ENCODE measurements at places on chromosomes 5 and 9. TPM values are rescaled to one million over a fixed set of nuclear protein-coding genes. Genes with fewer than 3 reads are reported as not detected.

DNA sequence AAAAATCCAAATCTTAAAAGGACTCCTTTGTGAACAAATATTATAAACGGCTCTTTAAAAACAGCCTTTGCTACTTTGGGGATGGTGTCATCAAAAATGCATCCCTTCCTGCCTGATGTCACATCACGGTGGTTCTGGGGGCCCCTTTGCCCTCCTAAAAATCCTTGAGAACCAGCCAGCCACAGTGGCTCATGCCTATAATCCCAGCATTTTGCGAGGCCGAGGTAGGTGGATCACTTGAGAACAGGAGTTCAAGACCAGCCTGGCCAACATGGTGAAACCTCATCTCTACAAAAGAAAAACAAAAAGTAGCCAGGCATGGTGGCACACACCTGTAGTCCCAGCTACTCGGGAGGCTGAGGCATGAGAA lies 43.9 kb downstream of the FNBP1 start:
- no peak for DNase-seq

DNA sequence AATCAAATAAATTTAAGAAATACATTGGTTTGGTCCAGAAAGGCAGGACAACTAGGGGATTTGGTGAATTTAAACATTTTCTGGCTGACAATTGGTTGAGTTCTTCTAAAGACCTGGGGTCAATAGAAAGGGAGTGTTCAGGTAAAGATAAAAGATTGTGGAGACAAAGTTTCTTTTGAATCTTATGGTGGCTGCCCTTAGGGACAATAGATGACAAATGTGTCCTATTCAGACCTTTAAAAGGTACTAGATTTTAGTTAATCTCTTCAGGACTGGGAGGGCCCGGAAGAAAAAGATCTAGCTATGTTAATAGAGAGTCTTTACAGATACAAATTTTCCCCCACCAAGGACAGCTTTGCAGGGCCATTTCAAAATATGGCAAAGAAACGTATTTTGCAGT lies 35.9 kb downstream of the PLEKHG4B start:
- DNase-seq: no peak

DNA sequence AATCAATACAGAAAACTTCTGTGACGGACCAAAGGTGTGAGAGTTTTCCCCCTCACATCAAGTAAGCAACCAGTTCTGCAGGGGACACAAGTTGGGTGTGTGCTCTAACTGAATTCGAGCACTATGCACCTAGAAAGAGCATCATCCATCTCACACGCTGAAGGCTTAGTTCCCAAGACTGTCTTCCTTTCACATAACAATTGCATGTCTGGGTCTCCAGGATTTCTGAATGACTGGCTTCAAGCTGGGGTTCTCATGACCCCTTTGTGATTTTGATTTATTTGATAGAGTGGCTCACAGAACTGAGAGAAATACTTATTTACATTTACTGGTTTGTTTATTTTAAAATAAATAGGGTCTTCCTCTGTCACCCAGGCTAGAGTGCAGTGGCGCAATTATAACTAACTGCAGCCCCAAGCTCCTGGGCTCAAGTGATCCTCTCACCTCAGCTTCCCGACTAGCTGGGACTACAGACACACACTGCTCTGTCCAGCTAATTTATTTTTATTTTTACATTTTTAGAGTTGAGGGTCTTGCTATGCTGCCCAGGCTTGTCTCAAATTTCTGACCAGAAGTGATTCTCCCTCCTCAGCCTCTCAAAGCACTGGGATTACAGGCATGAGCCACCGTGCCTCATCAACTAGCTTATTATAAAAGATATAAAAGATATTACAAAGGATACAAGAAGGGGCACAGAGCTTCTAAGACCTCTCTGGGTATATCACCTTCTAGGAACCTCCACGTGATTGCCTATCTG lies 316.7 kb upstream of the CDH12 start:
- no peak for DNase-seq

Gene NPR3
- polyA plus RNA-seq: 30.0 TPM

Gene NNT
- polyA plus RNA-seq: 143 TPM

- DNase-seq: no peak
These were observed 99.5 kb upstream of the OTULINL start for GRCh38 chr5:14482085-14482484.

DNA sequence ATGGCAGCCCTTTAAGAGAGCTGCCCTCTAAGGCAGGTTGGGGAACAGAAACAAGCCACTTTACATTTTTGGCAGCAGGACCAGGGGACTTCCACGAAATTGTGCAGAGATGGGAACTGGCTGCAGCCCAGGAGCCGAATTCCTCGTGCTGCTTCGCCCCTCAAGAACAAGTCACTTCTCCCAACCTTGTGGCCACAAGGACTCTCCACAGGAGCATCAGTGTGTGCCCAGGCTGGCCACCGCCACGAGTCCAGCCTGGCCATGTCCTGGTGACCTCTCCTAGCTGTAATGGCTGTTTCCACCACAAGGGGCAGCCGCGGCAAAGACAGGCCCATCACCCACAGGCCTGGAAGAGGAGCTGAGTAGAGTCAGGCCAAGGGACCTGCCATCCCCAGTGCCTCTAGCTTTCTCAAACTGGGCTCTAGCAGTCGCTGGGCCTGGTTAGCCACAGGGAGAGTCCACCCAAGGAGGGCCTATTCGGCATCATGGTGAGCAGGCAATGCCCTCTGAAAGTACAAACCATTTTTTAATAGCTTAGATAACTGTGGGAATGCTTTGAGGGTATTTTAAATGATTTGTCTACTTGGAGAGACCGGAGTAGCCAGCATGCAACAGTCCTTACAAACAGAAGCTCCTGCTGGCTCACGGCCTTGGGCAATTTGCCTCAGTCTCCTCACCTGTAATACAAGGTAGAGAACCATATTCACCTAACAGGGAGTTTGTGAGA lies 129.0 kb downstream of the COL23A1 start:
- no peak for DNase-seq

Gene SETD9
- 13.1 TPM for polyA plus RNA-seq

Gene LEAP2
- 2.2 TPM for polyA plus RNA-seq

GRCh38 chr5:150082889-150083288 lies 3.5 kb downstream of the CSF1R start:
- no peak for DNase-seq

Gene HAVCR2
- 5.4 TPM for polyA plus RNA-seq

- no peak for DNase-seq
These were observed 58.6 kb downstream of the GCNT4 start for GRCh38 chr5:74993743-74994142.

GRCh38 chr5:1032551-1033027 lies 24.0 kb downstream of the NKD2 start:
- no peak for DNase-seq

DNA sequence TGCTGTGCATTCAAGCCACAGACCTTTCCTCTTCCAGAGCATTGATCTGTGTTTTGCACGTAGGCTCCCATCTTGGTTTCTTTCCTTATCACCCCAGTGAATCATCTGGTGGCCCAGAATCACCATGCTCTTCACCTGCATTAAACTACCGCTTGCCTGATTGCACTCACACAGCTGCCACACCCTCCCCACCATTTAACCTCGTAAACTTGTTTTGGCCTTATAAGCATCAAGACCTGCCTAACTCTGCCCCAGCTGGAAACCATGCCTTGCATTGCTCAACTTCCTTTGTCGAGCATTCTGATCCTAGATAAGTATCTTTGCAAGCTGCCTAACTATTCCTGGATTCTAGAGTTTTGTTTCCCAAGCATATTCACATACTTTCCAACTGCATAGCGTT lies 369.6 kb upstream of the SEMA6A start:
- no peak for DNase-seq

Gene GRXCR2
- not detected for polyA plus RNA-seq

DNA sequence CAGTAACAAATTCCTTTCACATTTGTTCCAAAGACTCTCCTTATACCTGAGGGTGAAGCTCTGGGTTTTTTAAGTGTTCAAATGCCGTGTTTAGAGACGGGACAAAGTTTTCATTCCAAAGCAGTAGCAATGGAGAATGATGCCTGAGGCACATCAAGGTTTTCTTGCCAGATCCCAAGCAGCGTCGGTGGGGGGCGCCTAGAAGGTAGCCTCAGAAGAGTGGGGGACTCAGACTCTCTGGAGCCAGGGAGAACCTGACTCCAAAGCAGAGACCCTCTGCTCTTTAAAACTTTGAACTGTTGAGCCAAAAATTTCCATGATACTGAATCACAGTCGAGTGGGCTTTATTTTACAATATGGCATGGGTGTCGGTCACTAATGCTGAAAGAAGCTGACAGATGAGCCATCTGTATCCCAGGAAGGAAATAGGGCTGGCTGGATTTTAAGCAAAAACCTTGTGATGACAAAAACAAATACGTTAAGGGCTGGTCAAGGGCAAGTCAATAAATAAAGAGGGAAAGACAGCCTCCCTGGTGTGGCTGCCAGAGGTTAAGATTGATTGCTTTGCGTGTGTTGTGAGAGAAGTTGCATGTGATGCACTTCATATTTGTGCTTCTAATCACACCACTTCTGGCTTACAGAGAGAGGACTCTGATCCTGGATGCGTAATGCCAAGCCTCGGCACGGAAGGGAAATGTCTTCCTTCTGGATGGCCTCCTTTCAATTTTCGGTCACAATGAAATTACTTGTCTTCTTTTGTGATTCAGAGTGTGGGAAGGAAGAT lies 161.1 kb upstream of the EFNA5 start:
- DNase-seq: no peak

- DNase-seq: no peak
These were observed 416.3 kb downstream of the SPATA31D1 start for GRCh38 chr9:82404881-82405280.

DNA sequence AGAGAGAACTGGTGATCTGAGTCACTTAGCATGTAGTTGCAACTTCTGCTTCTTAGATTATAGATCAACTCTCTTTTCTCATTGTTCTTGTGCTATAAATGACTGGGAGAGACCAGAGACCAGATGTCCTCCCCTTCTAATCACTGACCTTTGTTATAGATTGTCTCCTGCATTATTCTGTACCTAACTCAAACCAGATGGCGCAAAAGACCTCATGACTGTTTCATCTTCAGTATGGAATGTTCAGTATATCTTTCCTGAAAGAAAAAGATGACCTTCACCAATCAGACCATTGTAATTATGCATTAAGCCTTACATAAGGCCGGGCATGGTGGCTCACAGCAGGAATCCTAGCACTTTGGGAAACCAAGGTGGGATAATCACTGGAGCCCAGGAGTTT lies 30.5 kb upstream of the ADAM19 start:
- no peak for DNase-seq

- no peak for DNase-seq
These were observed 4.9 kb downstream of the AK6 start for GRCh38 chr5:69364414-69364813.

Gene GFRA3
- 4.4 TPM for polyA plus RNA-seq

Gene PGM5
- polyA plus RNA-seq: 48.7 TPM

Gene GPX3
- 1,190 TPM for polyA plus RNA-seq

- DNase-seq: no peak
These were observed 390.3 kb upstream of the MEF2C start for GRCh38 chr5:89273289-89273688.

DNA sequence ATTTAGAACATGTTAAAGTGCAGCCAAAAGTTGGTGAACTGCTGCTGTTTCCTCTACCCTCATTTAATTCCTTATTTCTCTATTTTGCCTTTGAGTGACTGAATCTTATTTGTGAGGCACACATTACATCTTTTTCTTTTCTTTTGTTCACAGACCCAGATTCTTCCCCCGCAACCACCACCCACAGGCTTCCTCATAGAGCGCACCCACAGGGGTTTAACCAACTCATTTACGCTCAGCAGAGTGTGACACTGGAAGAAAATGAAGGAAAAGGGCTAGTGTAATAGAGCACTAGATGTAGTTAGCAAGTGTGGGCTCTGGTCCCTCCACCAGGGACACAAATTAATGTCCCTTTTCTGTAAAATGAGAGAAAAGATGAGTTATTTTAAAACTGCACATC lies 200.7 kb downstream of the PARP8 start:
- DNase-seq: no peak

Gene LECT2
- 4.6 TPM for polyA plus RNA-seq

Gene HTR4
- 0.11 TPM for polyA plus RNA-seq
